Stimulated activated naive CD8-positive, alpha-beta T cell treated with anti-CD3 and anti-CD28 coated beads, Interleukin-15, amount 100 ng/mL, for 72 hours (primary cell): ENCODE measurements at places on chromosomes 6 and 20.

GRCh38 chr6:143707697-143708096, 29.9 kb downstream of the PHACTR2 start:
- DNase-seq: no peak

DNA sequence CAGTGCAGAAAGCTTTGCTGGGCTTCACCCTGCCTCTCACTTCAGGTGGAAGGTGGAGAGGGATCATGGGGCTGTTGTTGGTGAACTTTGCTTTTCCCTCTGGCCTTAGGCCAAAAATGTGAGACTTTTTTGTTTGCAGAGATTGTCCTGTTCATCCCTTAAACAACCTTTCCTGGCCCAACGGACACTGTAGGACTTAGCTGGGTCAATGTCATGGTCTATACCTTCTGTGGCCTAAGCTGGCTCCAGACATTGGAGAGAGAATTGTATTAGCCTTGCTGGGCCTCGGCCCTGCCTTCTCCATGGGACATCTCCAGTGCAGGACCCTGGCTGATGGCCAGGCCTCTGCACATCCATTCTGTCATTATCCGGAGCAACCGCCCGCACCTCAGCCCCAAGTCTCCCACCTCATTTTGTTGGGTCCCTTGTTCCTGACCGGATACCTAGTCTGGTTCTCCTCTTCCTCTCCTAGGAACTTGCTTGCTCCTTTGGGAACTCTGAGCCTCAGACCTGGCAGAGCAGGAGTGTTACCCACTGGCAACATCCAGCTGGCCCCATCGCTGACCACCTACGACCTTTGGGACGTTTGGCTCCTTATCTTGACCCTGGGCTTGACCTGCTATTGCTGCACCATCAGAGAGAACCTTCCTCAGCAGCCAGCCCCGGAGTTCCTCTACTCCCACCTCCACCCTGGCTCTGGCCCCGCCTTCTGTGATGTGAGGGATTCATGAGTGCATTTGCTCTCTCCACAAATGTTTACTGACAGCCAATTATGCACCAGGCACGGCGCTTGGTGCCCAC, 128.2 kb downstream of the BANF2 start:
- DNase-seq: no peak

GRCh38 chr6:137874204-137875057, 7.4 kb downstream of the TNFAIP3 start:
- no peak for DNase-seq

GRCh38 chr20:6956574-6956973, 189.1 kb downstream of the BMP2 start:
- DNase-seq: no peak

GRCh38 chr20:25042531-25043498, 15.1 kb downstream of the ACSS1 start:
- DNase-seq: no peak

DNA sequence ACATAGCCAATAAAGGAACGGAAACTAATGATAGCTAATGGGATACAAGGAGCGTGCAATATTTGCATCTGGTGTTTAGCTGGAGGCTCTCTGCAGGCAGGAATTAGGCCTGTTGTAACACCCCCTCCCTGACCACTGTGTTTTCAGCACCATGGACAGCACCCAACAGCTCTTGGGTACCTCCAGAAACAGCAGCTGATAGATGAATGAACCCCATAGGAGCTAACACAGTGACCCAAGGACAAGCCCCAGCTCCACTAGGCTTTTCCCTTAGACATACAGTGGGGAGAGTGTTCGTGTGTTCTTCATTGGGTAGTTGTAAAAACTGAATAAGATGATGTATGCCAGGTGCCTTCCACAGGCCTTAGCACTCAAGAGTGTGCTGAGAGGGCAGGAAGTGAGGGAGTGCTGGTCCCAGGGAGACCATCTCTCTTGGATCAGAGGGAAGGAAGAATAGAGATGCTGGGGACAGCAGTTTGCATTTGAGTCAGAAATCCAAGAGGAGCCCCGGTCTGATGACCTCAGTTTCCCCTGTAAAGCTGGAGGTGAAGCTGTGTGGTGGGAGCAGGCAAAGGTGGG, 161.3 kb downstream of the PHACTR3 start:
- DNase-seq: peak; percentile 11

GRCh38 chr6:90098001-90098531, 198.6 kb downstream of the BACH2 start:
- no peak for DNase-seq

DNA sequence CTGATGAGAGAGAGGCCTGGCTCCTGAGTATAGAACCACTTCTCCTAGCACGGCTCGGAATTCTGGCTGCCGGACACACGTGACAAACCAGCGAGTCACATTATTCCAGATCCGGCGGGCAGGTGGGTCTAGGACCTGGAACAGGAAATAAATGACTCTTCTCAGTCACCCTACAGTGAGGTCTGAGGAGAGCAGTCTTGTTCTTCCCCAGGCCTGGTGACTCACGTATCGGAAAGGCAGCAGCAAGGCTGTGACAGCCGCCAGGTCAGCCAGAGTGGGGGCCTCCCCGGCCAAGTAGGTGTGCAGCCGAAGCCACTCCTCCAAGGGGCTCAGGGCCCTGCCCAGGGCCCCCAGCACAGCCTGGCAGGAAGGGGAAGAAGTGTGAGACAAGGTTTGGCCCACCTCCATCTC, 2.8 kb downstream of the VARS1 start:
- no peak for DNase-seq

DNA sequence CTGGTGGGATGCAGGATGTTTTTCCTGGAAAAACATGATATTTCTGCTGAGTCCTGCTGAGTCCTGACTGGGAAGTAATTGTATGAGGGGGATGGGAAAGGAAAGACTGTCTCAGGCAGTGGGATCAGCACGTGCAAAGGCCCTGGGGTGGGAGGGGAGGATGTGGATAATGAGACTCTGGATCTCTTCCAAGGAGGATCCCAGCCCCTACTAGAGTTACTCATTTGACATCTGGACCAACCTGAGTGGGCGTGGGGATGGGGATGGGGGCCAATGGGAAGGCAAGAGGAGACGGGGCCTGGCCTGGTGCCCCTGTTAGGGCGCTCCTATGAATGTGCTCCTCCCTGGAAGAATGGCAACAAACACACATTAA, 73.0 kb downstream of the CD40 start:
- DNase-seq: no peak

- DNase-seq: no peak
Measured at GRCh38 chr6:47165918-47166317, 123.8 kb upstream of the ADGRF1 start.

DNA sequence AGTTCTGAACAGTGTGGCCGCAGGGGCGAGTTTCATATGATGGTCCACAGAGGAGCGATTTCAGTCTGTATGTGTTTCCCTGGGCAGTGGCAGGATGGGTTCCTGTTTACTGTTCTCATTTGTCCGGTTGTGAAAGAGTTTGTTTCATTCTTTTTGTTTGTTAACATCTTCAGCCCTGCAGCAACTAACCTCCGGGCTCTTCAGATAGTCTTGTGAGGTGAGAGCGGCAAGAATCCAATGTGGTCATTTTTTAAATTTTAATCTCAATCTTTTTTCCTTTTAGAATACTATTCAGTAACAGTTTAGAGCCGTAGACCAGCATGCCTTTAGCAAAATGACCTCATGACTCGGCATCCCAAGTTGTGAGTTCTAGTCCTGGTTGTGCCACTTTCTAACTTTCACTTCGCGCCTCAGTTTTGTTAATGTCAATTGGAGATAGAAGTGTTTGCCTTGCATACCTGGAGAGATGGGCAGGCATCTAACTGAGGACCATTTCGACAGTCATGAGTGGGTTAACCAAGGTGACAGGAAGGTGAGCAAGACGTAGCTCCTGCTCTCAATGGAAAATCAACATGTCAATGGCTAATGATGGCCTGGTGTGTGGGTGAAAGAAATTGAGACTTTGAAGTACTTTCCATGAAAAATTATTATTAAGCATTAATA, 38.5 kb upstream of the PXDC1 start:
- no peak for DNase-seq

DNA sequence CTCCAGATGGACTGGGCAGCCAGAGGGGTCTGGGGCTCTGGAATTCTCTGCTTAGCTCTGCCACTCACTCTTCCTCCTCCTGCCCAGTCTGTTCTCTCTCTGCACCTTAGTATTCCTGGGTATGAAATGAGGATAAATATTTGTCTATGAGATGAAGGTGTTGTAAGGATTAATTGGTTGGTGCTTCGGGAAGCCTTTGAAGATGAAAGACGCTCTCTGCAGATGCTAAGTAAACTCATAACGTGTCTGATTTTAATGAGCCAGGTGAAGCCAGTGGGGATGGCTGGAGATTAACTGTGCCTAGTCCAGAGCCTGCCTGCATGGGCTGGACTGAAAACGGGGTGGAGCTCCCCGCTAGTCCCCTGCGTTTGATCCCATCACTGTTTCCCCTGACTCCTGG, 23.1 kb upstream of the TCP11 start:
- DNase-seq: no peak

GRCh38 chr6:117504478-117505144, 22.1 kb downstream of the DCBLD1 start:
- DNase-seq: no peak
